8988T (cell line): ENCODE measurements at places on chromosomes 3 and 15.

- DNase-seq, result no peak
Measured at GRCh38 chr3:36250191-36250590, 130.1 kb upstream of the STAC start.

DNA sequence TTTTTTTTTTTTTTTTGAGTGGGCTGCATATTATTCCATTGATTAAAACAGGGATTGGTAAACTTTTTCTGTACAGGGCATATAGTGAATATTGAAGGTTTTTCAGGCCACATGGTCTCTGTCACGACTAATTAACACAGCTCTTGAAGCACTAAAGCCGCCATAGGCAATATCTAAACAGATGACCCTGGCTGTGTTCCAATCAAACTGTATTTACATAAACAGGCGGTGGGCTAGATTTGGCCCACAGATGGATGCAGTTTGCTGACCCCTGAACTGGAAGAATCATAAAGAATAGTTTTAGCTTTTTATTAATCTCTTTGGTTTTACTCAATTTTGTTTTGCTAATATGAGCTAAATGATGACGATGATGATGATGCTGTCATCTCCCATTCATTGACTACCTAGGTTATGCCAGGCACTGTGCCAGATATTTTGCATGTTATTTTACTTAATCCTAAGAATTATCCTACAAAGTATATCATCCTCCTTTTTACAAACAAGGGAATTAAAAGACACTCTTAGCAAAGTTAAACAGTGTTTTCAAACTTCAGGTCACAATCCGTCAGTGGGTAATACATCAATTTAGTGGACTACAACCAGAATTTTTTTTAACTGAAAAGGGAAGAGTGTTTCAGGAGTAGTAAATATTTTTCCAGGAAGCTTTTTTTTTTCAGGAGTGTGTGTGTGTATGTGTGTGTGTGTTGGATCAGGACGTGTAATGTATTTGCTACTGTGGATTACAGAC is 54.3 kb downstream of the LMCD1 start:
- no peak for DNase-seq

DNA sequence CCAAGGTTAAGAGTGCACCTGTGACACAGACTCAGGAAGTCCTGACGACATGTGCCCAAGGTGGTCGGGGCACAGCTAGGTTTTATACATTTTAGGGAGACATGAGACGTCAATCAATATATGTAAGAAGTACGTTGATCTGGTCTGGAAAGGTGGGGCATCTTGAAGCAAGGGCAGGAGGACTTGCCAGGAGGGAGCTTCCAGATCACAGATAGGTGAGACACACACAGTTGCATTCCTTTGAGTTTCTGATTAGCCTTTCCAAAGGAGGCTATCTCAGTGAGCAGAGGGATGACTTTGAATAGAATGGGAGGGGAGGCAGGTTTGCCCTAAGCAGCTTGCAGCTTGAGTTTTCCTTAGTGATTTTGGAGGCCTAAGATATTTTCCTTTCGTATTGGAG is 257.4 kb downstream of the CGGBP1 start:
- DNase-seq, result no peak

GRCh38 chr15:77167406-77167805 is 96.5 kb upstream of the TSPAN3 start:
- DNase-seq, result no peak

GRCh38 chr3:106809623-106810299 is 567.5 kb upstream of the CCDC54 start:
- no peak for DNase-seq

DNA sequence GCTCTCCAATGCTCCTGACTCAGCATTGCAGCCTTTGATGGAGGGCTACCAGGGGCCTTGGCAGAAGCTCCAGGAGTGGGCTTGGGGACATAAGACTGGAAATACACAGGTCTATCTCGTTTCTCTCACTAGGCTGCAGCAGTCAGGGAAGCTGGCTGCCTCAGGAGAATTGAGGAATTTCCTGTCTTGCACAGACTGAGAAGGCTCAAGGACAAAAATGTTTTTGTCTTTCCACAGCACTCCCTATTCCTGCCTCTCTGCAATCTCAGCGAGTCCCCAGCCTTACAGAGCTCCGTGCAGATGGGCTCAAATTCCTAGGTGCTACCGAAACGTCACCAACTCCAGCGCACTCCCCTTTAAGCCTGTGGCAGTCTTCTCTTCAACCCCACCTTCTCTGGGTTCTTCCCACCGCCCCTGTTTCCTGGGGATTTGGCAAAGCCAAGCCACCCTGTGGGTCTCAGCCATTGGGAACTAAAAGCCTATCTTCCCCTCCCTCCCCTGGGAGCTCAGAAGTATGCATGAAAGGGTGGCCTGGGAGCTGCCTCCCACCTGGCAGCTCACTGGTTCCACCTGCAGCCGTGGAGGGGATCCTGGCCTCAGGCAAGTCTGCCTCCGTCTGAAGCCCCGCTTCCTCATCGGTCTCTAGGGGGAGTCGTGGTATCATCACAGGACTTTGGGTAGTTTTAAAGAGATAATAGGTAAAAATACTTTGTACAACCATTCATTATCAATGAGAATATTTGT is 322.6 kb upstream of the FRG2C start:
- DNase-seq, result no peak

DNA sequence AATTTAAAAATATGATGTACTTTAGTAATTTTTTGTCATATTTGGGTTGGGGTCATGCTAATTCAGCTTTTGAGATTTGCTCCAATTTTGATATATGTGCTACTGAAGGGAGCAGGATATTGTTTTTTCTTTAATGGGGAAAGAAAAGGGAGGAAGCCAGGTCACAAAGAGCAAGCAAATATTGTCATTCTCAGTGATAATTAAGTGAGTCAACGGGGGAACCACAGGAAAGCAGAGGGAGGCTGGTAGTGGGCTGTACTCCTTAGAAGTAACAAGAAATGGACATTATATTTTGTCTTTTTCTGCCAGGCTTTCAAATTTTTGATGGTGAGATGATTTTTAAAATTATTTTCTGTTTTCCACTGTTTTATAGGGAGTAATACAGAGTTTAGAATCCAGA is 45.6 kb upstream of the NMD3 start:
- DNase-seq, result no peak

DNA sequence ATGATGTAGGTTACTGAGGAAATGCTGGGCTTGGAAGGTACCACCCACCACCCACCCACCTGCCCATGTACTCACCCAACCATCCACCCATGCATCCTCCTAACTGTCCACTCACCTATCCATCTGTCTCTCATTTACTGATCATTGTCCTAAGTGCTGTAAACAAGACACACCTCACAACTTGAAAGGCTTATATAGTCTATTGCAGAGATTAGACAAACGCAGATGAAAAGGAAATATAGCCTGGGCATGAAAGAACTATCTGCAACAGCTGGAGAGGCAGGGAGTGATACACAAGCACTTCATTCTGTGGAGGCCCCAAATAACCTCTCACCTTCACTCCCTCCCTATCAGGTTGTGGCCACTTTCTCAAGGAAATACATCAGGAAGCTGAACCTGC is 54.0 kb downstream of the DAPK2 start:
- no peak for DNase-seq

- no peak for DNase-seq
Measured at GRCh38 chr3:29420106-29420505, 139.2 kb downstream of the RBMS3 start.

GRCh38 chr3:171979081-171979480 is 60.3 kb upstream of the FNDC3B start:
- DNase-seq, result no peak

DNA sequence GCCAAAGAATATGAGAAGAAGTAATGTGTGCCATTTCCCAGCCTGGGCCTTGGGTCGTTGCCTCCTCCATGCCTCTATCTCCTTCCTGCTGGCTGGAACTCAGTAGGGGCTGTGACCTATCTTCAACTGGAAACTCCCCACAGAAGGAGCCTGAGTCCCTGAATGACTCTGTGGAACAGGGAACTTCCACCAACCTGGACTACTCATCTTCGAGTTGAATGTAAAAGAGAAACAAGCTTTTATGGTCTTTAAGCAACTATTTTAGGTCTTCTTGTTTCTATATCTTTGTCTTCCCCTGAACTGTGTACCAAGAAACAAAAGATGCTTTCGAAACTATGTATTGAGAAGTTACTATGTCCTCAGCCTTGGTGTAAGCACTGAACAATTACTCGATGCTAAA is 355.3 kb upstream of the NR2F2 start:
- no peak for DNase-seq

DNA sequence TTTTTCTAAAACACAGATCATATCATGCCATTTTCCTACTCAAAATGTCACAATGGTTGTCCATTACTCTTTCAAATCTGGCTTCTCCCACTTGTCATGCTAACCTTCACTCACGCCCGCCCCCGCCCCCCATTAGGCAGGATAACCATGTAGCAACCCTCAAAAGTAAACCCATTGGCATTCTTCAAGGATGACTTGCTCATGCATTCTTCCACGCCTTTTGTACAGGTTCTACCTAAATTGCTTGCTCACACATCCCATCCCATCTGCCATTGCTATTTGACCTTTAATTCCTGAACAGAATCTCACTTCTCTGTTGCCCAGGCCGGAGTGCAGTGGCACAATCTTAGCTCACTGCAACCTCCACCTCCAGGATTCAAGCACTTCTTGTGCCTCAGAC is 389.3 kb downstream of the MCTP2 start:
- no peak for DNase-seq

GRCh38 chr3:5133239-5134018 is 11.3 kb downstream of the ARL8B start:
- DNase-seq, result no peak

- DNase-seq, result no peak
Measured at GRCh38 chr3:81838457-81838856, 77.0 kb upstream of the GBE1 start.

- DNase-seq, result no peak
Measured at GRCh38 chr3:78741066-78741645, 1026.6 kb downstream of the ROBO1 start.

- DNase-seq, result no peak
Measured at GRCh38 chr3:159721324-159721723, 267.3 kb upstream of the IL12A start.

DNA sequence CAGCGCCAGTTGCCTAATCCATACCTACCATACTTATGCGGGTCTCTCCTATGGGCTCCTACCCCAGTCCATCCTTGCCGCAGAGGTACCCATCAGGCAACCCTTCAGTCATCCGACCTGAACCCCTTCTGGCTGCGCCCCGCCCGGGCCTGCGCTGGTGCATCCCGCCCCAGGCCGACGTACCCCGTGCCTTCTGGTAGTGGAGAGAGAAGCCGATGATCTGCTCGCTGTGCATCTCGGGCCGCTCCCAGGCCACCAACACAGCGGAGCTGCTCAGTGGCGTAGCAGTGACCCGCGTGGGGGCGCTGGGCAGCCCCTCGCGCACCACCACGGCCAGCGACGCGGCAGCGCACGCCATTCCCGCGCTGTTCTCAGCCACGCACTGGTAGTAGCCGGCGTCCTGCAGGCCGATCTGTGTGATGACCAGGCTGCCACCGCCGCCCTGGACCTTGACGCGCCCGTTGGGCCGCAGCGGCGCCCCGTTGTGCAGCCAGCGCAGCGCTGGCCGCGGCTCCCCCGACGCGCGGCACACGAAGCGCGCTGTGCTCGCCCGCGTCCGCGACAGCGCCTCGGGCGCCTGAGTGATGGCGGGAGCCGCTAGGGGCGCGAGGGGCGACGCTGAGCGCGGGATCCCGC is 17.9 kb upstream of the IGDCC3 start:
- no peak for DNase-seq

DNA sequence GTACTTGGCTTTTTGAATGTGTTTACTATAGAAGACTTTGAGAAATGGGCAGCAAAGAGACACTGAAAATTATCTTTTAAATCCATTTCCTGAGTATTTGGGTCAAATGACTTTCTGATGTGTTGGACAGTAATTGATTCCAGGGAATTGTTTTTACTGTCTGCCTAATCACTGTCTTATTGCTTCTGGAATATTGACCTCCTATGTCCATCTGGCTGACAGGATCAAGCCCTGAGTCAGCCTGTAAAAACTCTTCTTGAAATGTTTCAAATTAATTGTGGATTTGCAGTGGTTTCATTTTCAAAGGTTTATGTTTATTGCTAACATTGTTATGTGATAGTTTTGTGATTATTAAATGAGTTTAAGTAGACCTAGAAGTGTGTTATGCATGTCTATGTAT is 50.6 kb upstream of the MLF1 start:
- no peak for DNase-seq

- DNase-seq, result no peak
Measured at GRCh38 chr3:157807280-157807679, 298.9 kb downstream of the SHOX2 start.

DNA sequence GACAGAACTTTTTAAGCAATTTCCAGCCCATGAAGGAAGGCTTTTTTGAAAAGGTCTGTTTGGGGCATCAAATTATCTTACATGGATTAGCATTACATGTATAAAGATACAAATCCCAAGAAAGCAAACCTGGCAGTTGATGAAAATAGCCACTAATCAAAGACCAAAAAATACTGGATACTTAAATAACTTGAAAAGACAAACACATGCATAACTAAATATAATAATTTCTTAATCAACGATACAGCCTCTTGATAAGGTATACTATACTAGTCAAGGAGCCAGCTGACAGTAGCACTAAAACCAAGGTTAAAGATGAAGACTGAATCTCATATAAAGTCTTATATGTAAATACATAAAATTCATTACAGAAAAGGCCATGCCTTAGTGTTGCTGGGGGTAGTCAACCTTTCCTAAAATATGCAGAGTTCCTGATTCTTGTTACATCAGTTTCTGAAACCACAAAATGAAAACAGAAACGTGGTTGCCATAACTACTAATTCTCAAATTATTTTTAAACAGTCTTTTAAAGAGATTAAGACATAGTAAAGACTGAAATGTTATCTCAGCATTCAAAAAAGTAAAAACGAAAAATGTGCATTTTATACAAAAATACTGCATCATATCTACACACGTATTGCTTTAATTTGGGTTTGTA is 2.0 kb downstream of the ANKRD28 start:
- no peak for DNase-seq

GRCh38 chr3:161602475-161602874 is 105.9 kb downstream of the OTOL1 start:
- no peak for DNase-seq

DNA sequence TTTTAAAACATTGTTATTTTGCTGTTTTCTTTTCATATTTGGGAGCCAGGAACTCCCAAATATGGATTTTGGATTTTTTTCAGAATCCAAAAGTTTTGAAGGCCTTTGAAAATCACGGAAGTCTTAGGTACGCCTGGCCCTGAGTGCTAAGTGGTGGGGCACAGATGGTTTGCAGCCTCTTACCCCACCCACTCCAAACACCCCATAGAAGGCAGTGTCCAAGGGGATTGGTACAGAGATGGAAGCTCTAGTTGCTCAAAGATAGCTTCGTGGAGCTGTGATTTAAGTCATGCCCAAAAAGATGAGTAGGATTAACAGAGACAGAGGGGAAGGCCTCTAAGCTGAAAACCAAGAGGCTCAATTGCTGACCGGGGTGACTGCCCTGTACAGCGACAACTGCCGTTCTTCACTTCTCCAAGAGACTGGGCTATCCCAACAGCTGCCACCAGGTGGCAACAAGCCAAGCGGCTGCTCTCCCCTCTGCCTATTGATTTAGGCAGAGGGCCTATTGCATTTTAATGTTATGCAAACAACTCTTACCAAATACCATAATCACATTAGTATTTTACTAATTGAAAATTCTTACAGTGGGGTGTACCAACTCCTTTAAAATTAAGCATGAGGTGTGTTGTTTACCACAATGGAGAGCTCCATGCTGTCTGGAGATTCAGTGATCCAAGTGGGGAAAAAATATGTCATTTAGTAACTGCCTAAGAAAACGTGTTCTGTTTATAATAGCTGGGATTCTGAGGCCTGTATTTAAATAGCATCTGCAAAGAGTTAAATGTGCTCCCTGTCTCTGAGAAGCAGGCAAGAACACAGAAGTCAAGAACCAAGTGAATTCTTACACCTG is 64.0 kb upstream of the C15orf61 start:
- peak; percentile 47 for DNase-seq

- no peak for DNase-seq
Measured at GRCh38 chr3:71956716-71957115, 171.8 kb upstream of the PROK2 start.
